Stimulated activated CD4-positive, alpha-beta T cell treated with anti-CD3 and anti-CD28 coated beads, Interleukin-15, amount 100 ng/mL, for 24 hours (primary cell): ENCODE measurements at places on chromosomes 3 and 15.

- DNase-seq, result peak; percentile 62
Measured at GRCh38 chr3:156674911-156675829, 780 bp downstream of the TIPARP start.

- DNase-seq, result no peak
Measured at GRCh38 chr3:129313415-129313664, 34.7 kb downstream of the HMCES start.

- DNase-seq, result no peak
Measured at GRCh38 chr15:25671132-25671531, 192.0 kb downstream of the ATP10A start.

DNA sequence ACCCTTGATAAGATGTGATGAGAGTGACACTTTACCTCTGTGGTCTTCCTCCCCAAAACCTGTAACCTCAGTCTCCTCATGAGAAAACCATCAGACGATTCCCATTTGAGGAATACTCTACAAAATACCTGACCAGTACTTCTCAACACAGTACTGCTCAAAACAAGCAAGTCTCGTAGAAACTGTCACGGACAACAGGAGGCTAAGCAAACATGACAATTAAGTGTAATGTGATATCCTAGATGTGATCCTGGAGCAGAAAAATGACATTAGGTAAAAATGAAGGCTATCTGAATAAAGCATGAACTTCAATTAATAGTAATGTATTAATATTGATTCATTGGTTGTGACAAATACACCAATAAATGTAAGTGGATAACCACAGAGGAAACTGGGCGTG, 113.6 kb downstream of the CACNA2D3 start:
- no peak for DNase-seq

GRCh38 chr3:31639828-31640227, 107.1 kb downstream of the STT3B start:
- no peak for DNase-seq

- no peak for DNase-seq
Measured at GRCh38 chr15:79358069-79358468, 47.2 kb downstream of the TMED3 start.

- no peak for DNase-seq
Measured at GRCh38 chr3:53083521-53083920, 37.6 kb upstream of the SFMBT1 start.

- no peak for DNase-seq
Measured at GRCh38 chr3:16211176-16211904, 36.9 kb downstream of the GALNT15 start.

- DNase-seq, result no peak
Measured at GRCh38 chr15:40365624-40366456, 7.8 kb downstream of the DISP2 start.

GRCh38 chr3:114110439-114110838, 53.9 kb downstream of the QTRT2 start:
- no peak for DNase-seq

GRCh38 chr3:63900010-63900409, 12.2 kb downstream of the SCAANT1 start:
- no peak for DNase-seq

DNA sequence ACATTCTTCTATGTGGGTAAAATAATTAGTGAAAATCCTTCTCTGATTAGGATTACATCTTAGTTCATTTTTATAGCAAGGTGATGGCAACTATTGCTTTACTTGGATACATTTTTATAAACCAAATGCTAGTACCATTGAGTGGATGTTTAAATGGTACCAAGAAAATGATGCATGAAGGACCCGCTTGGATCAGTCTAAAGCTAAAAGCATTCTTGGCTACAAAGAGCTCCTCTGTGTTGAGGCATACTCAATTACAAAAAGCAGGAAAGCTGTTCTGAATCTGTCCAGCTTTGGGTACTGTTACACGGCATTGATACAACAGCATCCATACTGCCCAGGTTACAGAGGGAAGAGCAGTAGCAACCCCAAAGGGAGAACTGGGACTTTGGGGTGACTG, 217.2 kb downstream of the PDZRN3 start:
- no peak for DNase-seq

GRCh38 chr3:160402221-160403027, 3.0 kb downstream of the SMC4 start:
- no peak for DNase-seq

GRCh38 chr15:44722011-44722410, 10.7 kb downstream of the B2M start:
- DNase-seq, result no peak

- DNase-seq, result no peak
Measured at GRCh38 chr3:143041903-143042302, 40.5 kb downstream of the U2SURP start.

GRCh38 chr3:128173200-128173599, 19.9 kb downstream of the EEFSEC start:
- DNase-seq, result no peak

DNA sequence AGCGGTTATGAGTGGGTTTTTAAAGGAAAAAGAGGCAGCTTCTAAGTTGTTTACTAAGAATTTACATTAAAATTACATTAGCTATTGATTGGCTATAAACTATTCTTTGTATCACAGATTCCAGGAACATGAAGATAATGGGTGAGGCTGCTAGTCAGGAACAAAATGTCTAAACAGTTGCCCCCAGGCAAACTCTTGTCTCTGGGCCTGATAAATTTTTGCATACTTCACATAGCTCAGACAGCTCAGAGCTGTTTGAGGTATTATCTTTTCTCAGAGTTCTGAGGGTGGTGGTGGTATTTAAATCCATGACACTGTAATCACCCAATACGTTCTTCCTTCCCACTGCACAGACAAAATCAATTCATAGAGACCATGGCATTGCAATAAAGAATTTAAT, 2.1 kb upstream of the HACD2 start:
- no peak for DNase-seq

DNA sequence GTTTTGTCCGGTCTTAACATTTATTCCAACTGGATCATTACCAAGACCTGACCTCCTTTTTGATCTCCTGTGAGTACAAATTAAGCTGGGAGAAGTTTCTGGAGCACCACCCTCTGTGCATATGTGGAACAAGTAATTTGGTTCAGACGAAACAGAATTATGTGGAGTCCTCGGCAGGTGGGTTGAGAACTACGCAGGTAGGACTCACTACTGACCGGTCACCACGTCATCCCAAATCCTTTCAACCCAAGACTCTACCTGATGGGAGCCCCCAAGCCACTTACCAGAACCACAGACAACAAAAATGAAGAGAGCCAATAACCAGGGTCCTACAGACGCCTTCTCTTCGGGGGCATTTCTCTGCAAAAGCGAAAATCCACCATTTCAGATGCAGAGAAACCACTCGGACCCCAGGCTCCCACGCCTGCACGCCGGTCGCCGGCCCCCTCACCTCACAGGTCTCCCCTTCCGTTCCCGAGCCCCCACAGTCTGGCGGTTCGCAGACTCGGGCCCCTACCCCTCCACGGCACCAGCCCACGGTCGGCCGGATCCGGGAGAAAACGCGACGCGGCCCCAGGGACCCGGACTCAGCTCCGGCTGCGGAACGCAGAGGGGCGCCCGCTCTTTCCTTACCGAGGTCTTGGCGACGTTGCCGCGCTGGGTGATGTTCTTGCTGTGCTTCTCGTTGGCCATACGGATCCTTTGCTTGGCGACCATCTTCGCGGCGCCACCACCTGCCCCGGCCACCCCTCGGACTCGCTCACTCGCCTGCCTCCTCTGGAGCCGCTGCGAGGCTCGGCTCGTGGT, 674 bp downstream of the SERP1 start:
- peak; percentile 54 for DNase-seq

- DNase-seq, result no peak
Measured at GRCh38 chr3:6516694-6517093, 344.2 kb upstream of the GRM7 start.

DNA sequence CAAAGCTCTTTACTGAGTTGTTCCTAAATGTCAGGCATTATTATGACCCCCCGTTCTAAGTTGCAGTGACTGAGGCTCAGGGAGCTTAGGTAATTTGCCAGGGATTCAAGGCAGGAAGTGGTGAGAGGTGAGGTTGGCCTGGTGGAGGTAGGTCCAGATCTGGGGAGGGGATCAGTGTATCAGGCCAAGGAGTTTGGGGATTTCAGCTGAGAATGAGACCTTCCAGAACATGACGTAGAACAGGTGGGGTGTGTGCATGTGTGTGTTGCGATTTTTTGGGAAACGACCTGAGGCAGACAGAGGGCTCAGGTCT, 41.1 kb upstream of the MRPS22 start:
- DNase-seq, result no peak

GRCh38 chr15:68556139-68556990, 22.4 kb upstream of the CORO2B start:
- no peak for DNase-seq

GRCh38 chr15:47820057-47820746, 102.9 kb downstream of the SEMA6D start:
- DNase-seq, result no peak

GRCh38 chr15:85751291-85752123, 43.2 kb downstream of the KLHL25 start:
- DNase-seq, result no peak

GRCh38 chr15:90844696-90845095, 23.7 kb upstream of the FURIN start:
- DNase-seq, result no peak

GRCh38 chr15:45521596-45522327, 793 bp downstream of the SLC30A4 start:
- no peak for DNase-seq

GRCh38 chr3:190301591-190301990, 20.7 kb downstream of the CLDN1 start:
- DNase-seq, result no peak

- DNase-seq, result no peak
Measured at GRCh38 chr3:173395073-173395411, 2.5 kb upstream of the NLGN1 start.

DNA sequence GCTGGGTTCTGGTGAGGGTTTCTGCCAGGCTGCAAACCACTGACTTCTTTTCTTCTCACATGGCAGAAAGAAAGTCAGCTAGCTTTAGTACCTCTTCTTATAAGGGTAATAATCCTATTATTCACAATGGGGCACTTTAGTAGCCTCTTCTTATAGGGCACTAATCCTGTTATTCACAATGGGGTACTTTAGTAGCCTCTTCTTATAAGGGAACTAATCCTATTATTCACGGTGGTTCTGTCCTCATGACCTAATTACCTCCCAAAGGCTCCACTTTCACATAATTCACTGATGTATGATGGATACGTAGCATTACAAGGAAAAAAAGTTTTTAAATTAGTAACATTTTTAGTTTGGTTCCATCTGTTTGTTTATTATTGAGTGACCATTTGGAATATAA, 671.3 kb downstream of the NSUN3 start:
- no peak for DNase-seq

DNA sequence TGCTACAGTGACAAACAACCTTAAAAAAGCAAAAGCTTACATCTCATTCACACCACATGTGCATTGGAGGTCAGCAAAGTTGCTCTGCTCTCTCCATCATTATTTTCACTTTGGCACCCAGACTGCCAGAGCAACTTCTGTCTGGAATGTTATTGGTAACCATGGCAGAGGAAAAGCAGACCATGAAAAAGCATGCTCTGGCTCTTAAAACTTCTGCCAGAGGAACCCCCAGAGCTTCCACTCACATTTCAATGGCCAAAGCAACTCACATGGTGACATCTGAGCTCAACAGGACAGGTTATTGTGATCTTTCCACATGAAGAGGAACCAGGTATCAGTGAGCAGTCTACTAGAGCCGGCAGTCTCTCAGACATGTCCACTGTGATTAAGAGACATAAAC, 21.9 kb upstream of the FRMD5 start:
- DNase-seq, result no peak

DNA sequence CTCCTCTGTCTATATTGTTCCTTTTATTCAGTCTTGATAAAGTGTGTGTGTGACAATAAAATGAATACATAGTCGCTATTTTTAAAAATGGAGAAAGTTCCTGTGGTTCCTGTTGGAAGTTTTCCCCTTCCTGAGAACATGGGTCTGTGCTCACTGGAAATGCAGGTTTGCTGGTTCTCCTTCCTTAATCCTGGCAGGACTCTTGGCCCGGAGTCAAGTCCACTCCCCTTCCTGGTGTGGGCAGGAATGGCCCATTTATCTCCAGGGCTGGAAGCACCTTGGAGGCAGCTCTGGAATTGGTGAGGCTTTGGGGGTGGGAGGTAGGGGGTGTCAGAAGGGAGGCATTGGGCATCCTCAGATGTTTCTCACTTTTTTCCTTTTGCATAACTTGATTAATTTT, 30.1 kb downstream of the FOXL2 start:
- DNase-seq, result no peak

DNA sequence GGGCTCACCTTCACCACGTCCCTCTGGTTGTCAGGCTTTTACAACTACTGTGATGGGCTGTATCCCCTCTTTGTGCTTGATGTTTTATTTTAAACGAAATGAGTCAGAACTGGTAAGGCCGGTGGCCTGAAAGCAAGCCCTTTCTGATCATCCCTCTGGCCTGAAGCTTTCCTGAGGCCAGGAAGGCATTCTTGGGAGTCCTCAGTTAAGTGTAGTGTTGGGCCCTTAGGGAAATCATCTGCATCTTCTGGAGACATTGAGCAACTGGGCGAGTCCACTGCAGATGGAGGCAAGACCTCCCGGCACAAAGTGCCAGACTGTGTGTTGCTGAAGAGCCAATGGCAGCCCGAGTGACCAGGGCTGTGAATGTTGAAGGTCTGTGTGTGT, 33.0 kb upstream of the AMOTL2 start:
- no peak for DNase-seq

GRCh38 chr15:73139041-73139743, 86.9 kb downstream of the NEO1 start:
- DNase-seq, result no peak

GRCh38 chr15:66789029-66790025, 87.3 kb downstream of the SMAD6 start:
- DNase-seq, result no peak

GRCh38 chr15:69998541-69999391, 99.0 kb downstream of the TLE3 start:
- no peak for DNase-seq

DNA sequence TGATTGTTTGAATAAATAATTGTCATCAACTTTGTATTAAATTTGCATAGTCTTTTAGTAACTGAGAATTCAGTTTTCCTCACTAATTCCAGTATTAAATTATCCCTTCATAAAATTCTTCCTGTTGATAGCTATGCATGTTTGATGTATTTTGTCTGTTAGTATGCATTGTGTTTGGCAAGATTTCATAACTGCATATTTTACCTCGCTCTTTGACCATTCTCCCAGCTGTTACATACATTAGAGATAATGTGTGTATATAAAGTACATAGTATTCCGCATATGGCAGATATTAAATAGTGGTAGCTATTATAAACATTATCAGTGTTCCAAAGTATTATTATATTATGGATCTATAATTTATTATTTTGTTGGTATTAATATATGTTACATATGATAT, 10.6 kb upstream of the NFKBIZ start:
- no peak for DNase-seq
